ENCODE measurements at places on chromosomes 5 and 9.

DNA sequence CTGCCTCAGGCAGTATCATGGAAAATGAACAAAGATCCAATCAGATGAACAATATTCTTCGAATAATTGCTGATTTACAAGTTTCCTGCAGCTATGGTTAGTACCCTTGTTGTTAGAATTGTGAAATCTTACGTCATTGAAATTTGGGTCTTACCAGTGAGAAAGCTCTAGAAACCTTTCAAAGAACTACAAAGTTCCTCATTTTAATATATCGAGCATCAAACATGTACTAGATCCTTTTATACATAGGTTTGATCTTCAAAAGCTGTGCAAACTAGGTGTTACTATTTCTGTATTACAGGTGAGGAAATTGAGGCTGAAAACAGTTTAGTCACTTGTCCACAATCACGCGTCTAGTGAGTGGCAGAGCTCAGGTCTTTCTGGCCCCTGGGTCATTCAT is 43.7 kb upstream of the ANGPTL2 start:
- DNase-seq, result no peak

DNA sequence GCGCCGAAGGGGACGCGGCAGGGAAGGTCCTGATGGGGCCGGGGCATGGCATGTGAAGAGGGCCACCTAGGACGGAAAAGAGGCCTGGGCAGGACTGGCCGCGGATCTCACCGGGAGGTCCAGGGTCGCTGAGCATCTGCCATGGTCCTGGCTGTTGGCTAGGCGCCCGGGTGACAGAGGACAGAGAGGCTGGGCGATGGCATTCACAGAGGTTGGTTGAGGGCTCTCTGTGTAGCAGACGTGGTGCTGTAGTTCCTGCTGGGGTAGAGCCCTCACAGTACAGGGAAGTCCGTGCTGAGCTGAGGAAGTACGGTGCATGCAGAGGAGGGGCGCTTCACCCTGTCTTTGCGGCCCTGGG is 427 bp downstream of the PCYOX1L start:
- DNase-seq, result no peak

GRCh38 chr5:132433141-132433540 is 57.4 kb downstream of the IRF1 start:
- no peak for DNase-seq

DNA sequence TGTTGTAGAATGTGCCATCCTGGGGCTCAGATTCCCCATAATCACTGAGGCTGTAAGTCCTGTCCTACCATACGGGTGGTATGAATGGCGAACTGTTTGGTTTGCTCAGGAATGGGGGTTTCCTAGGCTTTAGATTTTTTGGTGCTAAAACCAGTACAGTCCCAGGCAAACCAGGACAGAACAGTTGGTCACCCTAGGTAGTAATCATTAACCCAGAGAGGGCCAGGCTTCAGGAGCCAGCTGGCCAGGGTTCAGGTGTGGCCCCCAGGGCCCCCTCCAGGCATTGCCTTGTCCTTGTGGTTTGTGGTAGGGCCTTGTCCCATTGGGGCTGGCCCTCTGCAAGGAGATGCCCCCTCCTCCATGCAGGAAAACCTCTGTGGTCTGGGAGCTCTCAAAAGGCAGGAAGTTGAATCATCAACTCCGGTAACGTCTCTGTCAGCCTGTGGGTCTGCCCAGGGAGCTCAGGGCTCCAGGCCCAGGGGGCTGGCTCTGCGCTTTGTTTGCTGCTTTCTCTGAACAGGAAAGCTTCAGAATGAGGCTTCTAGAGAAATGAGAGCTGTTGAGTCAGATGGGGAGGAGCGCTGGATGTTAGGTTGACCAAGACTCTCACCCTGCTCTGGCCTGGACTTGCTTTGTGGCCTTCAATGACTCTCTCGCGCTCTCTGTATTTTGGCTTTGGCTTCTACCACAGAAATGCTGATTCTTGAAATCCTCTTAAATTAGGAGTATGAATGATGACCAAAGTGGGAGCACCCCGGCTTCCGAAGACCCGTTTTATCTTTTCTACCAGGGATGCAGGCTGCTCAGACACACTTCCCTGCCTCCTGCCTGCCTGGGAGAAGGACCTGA is 22.2 kb upstream of the JADE2 start:
- DNase-seq, result peak; percentile 98

DNA sequence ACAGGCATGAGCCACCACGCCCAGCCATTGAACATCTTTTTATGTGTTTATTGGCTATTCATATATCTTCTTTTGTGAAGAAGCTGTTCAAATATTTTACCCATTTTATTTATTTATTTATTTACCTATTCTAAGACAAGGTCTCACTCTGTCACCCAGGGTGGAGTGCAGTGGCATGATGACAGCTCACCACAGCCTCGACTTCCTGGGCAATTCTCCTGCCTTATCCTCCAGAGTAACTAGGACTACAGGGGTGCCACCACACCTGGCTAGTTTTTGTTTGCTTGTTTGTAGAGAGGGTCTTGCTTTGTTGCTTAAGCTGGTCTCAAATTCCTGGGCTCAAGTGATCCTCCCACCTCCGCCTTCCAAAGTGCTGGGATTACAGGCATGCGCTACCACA is 33.5 kb downstream of the NAIF1 start:
- DNase-seq, result no peak

DNA sequence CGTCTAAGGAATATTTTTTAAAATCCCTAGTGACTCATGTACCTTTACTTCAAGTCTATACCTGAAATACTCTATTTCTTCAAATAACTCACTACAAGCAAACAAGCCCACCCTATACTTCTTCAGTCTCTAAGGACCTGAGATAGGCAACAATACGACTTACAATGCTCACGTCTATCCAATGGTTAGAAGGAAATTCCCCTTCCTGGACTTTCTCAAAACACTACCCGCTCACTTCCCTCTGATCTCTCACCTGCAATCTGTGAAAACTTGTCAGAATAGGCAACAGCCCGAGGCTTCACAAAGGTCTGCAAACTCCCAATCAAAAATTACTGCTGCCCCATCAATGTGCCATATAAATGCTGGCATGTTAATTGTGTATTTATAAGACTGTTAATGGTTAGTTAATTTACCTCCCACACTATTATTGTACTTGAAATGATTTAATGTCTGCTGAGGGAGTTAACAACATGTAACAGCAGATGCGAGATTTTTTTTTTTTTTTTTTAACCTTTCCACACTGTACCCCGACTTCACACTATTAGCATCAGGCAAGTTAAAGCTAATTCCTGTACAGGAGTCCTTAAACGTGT is 27.3 kb downstream of the MAPKAP1 start:
- DNase-seq, result no peak

DNA sequence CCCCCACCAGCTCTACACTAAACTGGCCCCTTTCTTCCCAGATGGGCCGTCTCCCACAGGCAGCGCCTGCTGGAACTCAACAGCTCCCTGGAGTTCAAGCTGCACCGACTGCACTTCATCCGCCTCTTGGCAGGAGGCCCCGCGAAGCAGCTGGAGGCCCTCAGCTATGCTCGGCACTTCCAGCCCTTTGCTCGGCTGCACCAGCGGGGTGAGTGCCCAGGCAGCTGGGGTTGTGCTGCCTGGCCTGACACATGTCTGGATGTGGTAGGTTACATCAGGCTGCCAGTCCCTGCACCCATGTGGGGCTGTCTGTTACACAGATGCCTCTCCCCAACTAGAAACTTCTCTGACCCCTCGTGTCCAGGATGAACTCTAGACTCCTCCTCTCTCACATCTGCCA is 9.8 kb downstream of the NHP2 start:
- DNase-seq, result peak; percentile 30

DNA sequence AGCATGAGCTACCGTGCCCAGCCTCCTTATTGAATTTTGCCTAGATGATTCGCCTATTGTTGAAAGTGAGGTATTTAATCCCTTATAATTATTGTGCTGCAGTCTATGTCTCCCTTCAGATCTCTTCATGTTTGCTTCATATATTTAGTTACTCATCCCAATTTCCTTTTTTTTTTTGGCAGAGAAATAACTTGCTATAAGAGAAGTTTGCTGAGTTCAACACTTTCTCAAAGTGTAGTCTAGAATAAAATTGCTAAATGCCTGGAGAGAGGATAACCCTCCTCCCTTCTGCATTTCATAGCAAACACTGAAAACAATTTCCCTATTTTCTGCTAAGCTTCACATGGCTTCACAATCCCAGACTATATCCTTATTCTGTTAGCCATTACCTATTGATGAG is 136.6 kb upstream of the CD180 start:
- DNase-seq, result no peak

DNA sequence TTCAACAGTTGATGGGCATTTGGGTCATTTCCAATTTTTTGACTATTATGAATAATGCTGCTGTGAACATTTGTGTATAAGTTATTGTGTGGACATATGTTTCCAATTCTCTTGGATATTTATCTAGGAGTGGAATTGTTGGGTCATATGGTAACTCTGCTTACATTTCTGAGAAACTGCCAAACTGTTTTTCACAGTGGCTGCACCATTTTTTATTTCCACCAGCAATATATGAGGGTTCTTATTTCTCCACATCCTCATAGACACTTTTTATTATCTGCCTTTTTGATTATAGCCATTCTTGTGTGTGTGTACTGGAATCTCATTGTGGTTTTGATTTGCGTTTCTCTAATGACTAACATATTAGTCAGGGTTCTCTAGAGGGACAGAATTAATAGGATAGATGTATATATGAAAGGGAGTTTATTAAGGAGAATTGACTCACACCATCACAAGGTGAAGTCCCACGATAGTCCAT is 14.7 kb upstream of the MED27 start:
- DNase-seq, result peak; percentile 95

DNA sequence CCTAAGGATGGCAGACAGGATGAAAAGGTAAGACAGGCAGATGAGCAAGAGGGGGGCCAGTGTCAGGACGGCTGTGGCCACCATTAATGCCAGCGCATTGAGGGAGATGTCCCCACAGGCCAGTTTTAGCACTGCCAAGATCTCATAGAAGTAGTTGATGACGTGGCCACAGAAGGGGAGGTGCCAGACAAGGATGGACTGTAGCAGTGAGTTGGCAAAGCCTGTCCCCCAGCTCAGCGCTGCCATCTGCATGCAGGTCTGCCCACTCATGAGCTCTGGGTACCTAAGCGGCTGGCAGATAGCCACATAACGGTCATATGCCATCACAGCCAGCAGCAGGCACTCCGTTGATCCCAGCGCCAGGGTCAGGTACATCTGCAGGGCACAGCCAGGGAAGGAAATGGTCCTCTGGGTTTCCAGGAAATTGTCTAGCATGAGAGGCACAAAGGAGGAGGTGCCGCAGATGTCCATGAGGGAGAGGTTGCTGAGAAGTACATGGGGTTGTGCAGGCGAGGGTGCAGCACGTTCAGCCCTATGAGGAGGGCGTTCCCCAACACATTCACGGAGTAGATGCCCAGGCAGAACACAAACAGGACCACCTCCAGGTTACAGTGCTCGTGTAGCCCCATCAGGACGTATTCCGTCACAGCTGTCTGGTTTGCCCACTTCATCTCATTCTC is 10.8 kb downstream of the OR13J1 start:
- DNase-seq, result peak; percentile 19

- no peak for DNase-seq
Observed at GRCh38 chr5:104573949-104574709, 1011.5 kb upstream of the NUDT12 start.

DNA sequence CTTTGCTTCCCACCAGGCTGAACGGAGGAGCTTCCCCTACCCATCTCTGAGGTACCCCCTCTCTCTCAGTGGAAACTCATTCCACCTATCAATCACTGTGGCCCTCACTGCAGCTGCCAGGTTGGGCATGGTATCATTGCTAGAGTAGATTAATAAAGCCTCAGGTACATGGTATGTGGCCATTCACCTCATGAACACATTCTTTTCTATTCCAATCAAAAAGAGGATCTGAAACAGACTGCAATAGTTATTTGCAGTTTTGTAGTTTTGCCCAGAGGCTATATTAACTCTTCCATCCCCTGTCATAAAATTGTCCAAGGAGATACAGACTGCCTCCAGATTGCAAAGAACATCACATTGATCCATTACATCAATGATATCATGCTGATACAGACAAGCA is 85.8 kb upstream of the MVB12B start:
- DNase-seq, result no peak

DNA sequence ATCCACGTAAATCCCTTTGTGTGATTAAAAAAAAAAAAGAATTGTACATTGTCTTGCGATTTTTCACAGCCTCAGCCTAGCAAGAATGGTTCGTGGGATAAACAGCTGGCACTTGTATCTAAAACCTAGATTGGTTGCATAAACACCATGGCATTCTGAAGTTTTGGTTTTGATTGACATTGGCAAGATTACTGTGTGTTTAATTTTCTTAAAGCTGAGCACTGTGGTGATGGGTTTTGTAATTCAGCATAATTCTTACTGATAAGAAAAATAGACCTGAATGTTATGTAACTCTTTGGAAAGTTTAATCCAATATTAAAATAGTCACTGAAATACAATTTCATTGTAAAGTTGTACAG is 23.4 kb upstream of the ANKRD18A start:
- DNase-seq, result no peak

DNA sequence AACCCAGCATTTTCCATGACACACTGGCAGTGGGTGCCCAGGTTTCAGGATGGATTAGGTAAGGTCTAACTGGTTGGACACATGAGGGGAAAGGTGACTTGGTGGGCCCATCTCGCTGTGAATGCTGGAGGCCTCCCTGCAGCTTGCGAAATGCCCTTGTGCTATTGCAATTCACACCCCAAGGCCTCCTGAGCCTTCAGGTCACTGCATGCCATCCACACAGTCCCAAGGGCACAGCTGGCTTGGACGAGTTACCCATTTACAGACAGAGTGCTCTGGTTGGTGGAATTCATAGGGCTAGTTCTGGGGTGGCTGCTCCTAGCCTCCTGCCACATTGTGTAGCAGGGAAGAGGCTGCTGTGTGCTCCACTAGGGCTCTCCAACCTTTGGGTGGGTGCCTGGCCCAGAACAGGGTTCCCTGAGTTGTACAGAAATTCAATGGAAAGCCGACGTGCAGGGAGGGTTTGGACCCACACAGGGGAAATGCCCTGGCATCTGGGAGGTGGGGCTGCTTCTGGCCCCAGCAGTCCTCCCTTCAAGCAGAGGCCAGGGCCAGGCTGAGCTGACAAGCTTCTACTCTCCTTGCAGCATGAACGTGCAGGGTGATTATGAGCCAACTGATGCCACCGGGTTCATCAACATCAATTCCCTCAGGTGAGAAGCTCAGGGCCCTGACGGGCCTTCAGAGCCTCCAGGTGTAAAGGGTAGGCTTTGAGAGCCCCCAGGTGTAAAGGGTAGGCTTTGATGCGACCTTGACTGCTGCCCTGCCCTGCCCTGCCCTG is 54.3 kb downstream of the ASS1 start:
- DNase-seq, result no peak

DNA sequence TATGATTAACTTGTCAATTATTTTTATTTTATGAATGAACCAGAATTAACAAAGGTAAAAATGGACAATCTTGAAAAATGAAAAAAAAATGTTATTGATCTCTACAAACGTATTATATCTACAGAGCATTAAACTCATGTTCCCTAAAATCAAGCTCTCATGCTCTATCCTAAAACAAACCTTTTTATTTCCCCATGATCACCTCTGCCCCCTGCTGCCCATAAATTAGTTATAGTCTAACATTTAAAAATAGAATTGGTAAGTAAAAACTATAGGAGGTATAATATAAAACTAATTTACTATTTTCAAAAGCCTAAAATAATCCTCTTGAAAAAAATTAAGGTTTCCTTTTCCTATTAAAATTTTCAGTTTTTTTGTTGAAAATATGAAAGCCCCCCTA is 168.0 kb upstream of the POU5F2 start:
- DNase-seq, result no peak
